ENCODE measurements at places on chromosomes 3 and 15.

DNA sequence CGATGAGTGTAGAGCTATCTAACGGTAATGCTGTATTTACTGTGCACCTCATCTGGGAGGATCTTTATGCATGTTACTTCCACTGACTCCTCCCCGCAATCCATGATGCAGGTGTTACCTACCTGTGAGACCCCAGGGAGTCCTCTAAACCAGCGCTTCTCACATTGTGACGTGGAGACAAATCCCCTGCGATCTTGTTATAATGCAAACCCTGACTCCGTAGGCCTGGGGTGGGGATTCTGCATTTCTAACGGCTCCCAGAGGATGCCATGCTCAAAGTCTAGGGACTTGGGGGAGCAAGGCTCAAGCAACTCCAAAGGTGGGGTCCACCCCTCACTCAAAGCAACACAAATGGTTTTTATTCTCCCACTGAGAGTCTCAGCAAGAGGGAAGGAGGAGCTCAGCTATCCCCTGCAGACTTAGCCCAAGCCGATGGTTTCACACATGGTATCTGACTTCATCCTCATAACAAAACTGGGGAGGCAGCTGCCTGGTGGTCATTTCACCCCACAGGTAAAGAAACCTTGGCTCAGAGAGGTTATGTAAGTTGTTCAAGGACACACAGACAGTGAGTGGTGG lies 63.6 kb downstream of the PCSK6 start:
- DNase-seq: no peak

DNA sequence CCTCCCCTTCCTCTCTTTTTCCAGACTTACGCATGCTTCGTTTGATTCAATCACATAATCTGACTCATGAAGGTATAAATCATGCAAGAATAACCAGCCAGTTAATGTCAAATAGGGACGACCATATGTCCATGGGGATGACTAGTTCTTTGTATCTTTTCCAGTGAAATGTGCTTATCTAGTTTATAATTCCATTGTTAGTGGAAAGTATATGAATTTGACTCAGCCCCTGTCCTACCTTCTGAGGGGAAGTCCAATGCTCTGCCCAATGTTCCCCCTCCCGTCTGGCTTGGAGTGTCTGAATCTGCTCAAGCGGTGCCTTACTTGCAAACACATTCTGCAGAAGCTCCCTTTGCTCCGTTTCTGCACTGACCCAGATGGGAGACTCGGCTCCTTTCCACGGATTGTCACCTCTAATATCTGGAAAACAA lies 55.0 kb upstream of the EPHB3 start:
- DNase-seq: no peak

GRCh38 chr3:4994823-4995499 lies 15.7 kb downstream of the BHLHE40 start:
- no peak for DNase-seq

- DNase-seq: no peak
Measured at GRCh38 chr3:111769992-111770352, 89.1 kb upstream of the PHLDB2 start.

GRCh38 chr3:17233398-17233800 lies 348.6 kb downstream of the PLCL2 start:
- no peak for DNase-seq

GRCh38 chr3:130414457-130414856 lies 69.0 kb downstream of the COL6A5 start:
- no peak for DNase-seq

DNA sequence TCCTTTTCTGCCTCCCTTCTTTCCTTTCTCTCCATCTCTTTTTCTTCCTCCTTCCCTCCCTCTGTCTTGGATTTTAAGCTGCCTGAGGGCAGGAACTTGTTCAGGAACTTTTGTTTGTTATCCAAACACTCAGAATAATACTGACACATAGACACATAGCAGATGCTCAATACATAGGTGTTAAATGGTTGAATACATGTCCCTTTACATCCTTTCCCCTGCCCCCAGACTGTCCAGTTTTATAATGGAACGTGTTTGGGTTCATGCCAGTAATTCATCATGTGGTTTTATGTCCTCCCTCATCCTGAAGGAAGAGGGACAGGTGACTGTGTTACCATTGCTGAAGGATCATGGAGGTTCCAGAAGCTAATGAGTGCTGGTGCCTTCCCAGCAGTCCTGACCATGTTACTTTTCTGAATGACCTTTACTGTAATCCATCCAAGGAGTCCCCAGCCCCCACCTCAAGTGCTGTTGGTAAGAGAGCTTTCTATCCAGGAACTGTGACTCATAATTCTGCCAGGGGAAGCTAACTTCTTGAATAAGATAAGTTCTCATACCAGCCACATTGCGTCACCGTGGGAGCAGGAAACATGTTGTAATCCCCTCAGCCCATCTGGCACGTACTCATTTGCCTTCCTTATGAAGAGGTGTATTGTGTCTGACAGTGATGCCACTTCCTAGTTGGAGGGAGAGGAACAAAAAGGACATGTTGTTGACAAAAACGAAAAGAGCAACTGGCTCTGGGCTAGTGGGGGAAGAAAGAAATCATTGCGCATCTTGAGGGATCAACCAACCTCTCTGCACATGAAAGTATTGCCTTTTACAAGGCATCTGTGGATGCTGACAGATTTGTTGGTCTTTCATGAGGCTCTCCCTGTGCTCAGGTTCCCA lies 52.4 kb downstream of the IL1RAP start:
- DNase-seq: no peak

GRCh38 chr15:90836296-90836871 lies 32.0 kb upstream of the FURIN start:
- DNase-seq: no peak

DNA sequence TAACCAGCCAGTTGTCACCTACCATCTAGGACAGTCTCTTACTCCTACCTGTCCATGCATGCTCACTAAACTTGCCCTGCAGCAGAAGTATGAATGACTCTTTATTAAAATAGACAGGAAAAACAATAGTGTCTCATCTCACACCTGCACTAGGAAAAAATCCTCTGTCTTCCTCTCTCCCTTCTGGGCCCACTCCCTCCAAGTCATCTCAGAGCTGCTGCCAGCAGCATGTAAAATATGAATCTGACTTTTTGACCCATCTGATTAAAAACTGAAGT lies 93.5 kb upstream of the THBS1 start:
- DNase-seq: no peak

GRCh38 chr3:9142362-9142761 lies 107.1 kb downstream of the SRGAP3 start:
- no peak for DNase-seq

DNA sequence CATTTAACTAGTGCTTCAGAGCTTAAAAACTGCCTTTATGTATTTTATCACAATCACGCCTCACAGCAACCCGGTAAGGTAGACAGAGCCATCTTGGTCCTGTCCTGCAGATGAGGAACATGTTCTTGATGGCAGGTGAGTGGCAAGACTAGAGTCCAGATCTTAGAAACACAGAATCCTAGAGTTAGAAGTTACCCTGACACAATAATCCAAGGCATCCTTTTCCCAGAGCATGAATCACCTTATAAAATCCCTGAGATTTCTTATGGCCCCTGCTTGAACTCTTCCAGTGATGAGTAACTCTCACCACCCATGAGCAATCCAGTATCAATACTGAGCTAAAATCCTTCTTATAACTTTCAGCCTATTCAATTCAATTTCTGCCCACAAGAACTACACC lies 16.9 kb downstream of the POPDC2 start:
- no peak for DNase-seq

GRCh38 chr3:23928524-23928923 lies 11.6 kb downstream of the RPL15 start:
- DNase-seq: no peak

Measured in activated T-cell treated with anti-CD3 and anti-CD28 coated beads, Interleukin-2, amount 50 U/mL, for 1 hour (primary cell).